ENCODE measurements at places on chromosomes 7 and 10.

- DNase-seq: no peak
Measured at GRCh38 chr7:47591089-47591654, 9.3 kb upstream of the TNS3 start.

DNA sequence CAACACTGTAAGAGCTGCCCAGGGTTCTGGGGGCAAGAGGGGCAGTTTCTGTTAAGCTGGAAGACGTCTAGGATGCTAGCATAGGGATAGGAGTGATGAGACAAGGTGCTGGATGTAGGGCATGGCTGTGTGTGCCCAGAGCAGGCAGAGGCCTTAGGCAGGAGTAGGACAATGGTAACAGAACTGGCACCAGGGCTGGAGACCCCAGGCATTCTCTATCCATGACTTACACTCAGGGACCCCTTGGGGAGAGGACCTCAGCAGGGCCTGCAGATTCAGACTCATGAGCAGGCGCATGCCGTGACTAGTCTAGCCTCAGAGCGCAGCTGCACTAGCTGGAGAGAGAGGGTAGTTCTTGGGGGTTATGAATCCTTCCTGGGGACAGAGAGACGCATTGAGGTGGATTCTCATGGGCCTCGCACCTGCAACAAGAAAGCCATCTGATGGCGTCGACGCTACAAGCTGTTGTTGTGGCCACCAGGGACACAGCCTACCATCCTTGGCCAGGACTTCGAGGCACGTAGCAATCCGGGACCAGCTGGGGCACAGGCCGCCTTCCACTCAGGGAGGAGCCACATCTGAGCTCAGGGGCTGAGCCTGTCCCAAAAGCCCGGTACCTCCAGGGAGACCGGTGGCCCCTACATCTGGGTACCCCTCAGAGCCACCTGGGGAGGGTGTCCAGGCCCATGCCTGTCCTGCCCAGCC lies 474.1 kb downstream of the PTPRN2 start:
- DNase-seq: no peak

GRCh38 chr10:101939008-101939648 lies 95.5 kb upstream of the KCNIP2 start:
- DNase-seq: no peak

DNA sequence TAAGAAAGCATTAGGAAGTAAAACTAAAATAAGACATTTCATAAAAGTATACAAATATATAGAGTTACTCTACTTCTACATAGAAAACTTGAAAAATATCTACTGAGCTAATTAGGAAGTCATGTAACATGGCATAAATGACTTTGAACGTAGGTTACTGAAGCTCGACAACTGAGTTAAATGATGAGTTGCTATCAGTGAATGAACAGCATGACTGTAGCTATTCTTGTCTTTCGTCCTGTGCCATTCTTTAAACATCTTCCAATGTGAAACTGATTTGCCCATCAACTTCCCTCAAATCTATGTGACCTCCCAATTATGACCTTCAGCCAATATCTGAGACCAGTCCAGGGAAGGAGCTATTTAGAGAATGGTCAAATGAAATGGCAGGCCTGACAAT lies 113.5 kb upstream of the NEBL start:
- no peak for DNase-seq

DNA sequence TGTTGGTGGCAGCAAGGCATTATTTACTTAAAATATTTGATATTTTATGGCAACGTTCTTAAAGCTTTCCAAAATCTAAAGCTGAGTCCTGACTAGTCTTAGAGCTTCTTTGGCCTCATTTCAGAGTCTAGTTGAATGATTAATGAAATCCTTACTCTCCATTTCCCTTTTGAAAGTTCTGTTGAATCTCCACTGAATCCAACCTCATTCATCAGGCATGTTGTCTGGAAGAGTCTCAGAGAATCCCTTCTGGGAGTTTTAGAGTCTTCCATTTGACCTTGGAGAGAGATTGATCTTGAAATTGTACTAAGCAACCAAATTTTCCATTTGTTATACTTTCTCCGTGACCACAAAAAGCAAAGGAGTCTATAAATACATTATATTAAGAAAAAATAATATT lies 198.5 kb upstream of the TMEM196 start:
- no peak for DNase-seq

- DNase-seq: no peak
Measured at GRCh38 chr7:140653319-140654108, 12.9 kb upstream of the DENND2A start.

DNA sequence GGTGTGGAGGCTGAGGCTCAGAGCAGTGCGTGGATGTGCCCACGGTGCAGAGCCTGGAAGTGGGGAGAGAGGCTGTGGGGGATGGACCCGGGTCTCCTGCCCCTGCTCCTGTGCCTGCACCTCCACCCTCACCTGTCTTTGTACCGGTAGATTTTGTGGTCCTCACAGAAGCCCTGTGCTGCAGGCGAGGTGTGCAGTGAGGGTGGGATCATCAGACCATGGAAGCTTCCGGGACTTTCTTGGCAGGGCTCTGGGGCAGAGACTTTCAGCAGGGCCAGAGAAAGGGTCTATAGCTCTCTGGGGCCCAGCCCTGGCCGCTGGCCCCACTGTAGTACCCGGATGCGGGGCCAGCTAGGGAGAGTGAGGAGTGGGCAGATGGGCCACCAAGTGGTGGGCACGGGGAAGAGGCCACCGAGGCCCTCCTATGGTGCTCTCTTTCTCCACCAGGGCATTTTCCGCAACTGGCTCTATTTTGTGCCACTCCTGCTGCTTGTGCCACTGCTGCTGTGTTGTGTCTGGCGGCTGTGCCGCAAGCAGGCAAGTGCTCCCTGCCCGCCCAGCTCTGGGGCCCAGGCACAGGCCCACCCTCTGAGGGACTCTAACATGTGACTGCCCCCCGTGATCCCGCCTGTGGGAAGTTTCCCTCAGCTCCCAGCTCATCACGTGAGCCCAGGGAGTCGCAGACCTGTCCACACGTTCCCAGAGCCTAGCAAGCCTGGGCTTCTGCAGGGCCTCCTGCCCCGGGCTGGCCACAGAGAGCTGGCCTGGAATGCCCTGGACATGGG lies 22.1 kb downstream of the ANTXRL start:
- DNase-seq: no peak

GRCh38 chr7:29969738-29970137 lies 19.9 kb downstream of the SCRN1 start:
- DNase-seq: no peak

GRCh38 chr10:57864765-57865680 lies 402.7 kb downstream of the IPMK start:
- DNase-seq: no peak

DNA sequence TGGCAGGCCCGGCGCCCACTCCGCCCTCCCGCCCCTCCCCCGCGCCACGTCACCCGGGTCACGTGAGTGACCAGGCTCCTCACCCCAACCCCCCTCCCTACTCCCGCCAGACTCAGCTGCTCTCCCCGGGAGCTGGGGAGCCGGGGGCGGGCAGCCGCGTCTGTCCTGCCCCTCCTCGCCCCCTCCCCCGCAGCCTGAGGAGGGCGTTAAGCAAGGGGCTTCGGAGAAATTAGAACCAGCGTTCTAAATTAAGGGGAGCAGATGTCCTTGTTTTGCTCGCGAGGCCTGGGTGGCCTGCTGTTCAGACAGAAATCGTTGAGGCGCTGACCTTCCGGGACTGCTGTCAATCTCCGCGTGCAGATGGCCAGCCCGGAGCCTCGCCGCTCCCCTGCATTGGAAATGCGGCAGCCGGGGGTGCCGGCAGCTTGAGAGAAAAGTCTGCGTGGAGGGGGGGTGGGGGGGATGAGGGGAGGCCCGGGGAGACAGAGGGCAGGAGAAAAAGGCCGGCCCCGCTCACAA lies 102.2 kb upstream of the ZNF438 start:
- DNase-seq: peak; percentile 83

DNA sequence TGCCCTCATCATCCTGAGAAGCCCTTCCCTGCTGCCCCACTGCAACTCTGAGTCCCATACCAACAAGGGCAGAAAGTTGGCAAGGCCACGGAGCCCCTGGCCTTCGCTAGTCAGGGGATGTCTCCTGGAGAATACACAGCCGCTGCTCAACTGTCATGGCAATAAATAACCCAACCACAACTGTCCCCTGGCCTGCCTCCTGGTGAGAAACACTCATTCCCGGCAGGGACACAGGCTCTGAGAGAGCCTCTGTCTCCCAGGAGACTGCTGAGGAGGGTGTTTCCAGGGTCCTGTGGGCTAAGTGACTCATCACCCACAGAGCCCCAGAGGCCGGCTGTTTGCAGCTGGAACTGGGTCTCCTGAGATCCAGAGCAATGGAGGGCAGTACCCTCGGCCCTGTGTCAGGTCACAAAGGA lies 354.1 kb downstream of the TNS3 start:
- no peak for DNase-seq

DNA sequence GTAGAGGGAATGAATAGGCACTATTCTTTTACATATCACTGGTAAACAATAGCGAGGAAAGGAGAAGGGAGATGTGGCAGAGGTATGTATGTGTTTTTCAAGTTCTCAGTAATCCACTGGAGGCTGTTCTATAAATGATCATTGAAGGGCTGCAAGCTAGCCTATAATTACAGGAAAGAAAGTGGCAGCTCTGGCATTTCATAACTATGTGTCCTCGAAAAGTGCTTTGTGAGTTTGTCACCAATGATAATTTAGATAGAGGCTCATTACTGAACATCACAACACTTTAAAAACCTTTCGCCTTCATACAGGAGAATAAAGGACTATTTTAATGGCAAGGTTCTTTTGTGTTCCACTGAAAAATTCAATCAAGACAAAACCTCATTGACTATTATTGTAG lies 235.1 kb downstream of the FOXP2 start:
- no peak for DNase-seq

GRCh38 chr7:40612298-40612697 lies 477.5 kb downstream of the SUGCT start:
- DNase-seq: no peak
